Stimulated activated CD4-positive, alpha-beta T cell treated with anti-CD3 and anti-CD28 coated beads, Interleukin-4, amount 100 ng/mL, for 48 hours (primary cell): ENCODE measurements at places on chromosomes 7 and 10.
A peak's percentile ranks its signal among the peaks of the same experiment; 100 is the strongest.

DNA sequence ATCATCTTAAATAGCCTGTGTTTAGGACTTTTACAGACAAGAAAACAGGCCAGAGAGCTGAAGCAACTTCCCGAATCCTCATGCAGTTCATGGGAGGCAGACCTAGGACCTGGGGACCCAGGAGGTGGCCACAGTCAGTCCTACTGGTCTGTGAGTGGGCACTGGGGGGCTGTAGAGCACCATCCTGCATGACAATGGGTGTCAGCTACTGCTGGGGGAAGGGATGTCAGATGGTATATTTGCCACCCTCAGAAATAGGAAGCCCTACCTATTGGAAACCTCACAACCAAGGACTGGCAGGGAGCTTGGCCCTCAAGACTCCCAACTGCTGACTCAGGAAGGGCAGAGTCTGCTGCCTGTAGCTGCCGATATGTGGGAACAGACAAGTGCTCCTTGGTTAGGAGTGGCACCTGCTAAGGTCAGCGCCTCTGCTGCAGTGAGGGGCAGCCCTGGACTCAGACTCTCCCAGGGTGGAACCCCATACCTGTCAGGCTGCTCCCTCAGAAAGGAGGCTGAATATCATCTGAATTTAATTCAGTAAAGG, 29.7 kb downstream of the OGDH start:
- DNase-seq: no peak

DNA sequence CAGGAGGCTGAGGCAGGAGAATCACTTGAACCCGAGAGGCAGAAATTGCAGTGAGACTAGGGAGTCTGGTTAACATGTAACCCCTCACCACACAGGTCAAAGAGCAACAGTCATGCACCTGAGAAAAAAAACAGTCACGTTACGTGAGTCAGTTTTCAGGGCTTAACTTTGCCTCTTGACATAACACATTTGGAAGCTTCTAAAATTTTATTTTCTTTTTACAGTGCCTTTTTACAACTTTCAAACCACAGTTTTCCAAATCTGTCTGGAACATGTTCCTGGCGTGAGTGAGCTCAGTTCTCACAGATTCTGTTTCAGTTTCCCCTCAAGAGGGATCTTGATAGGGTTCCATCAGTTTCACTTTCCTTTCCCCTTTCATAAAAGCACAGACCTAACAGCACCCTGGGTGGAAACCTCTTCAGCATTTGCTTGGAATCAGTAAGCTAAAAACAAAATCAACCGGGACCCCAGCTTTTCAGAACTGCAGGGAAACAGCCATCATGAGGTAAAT, 4.4 kb downstream of the IFIT3 start:
- DNase-seq: no peak

- DNase-seq: peak; percentile 39
These were observed at the start of gene SFXN2 for GRCh38 chr10:102714621-102715455. SFXN2 (plus strand) TSS chr10:102714636; CDS start chr10:102726637, 12,001 bp downstream.

- DNase-seq: no peak
These were observed 55.4 kb downstream of the EEPD1 start for GRCh38 chr7:36208426-36208825.

DNA sequence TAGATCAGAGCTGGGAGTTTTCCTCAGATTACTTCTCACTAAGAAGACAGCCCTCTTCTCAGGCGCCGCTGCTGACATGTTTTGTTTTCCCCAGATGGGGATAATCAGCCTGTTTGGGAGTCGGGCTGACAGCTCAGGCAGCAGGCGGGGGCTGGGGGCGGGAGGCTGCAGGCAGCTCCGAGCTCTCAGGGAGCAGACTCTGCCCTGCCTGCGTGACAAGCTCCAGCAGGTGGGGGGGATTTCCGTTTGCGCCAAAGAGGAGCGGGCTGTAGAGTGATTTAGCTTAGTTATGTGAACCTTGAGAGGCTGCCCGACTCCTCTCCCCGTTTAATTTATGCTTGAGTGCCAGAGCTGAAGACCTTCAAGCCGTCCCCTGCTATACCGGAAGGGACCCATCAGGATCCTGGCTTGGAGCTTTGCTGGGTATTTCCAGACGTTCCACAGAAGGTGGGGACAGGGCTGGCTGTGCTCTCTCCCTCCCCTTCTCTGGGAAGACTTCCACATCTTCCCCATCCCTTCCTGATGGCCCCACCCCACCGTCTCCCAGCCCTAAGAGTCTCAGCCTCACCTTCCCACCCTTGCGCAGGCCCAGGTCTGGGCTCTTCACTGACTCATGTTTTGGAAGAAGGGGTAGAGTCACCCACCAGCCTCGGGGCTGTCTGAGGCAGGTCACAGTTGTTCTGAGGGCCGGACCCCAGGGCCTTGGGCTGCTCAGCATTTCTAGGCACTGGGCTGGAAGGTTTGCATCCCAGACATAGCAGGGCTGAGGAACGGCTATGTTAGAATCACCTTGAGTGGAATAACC, 24.7 kb upstream of the ADCYAP1R1 start:
- no peak for DNase-seq

- no peak for DNase-seq
These were observed 96.2 kb downstream of the C10orf105 start for GRCh38 chr10:71623098-71623985.

GRCh38 chr7:81884817-81885216, 115.0 kb upstream of the HGF start:
- DNase-seq: no peak

GRCh38 chr10:62749093-62749683, 55.3 kb upstream of the ADO start:
- DNase-seq: no peak

DNA sequence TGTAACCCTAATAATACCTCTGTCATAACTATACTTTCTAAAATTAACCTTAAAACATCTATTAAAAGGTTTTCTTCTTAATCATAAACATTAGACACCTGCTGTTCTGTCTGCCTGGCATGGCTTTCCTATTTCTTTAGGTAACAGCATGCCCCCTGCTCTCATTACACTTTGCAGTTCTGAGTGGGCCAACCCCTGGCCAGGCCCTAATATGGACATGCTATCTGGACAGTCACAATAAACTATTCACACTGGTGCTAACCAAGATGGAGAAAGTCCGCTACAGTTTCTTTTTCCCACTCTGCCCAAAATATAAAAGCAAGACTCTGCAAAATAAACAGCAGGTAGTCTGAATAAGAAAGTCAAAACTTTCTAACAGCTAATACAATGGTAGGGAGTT, 84.0 kb downstream of the ELAPOR2 start:
- DNase-seq: no peak

GRCh38 chr7:159017210-159017609, 127.5 kb downstream of the VIPR2 start:
- no peak for DNase-seq

DNA sequence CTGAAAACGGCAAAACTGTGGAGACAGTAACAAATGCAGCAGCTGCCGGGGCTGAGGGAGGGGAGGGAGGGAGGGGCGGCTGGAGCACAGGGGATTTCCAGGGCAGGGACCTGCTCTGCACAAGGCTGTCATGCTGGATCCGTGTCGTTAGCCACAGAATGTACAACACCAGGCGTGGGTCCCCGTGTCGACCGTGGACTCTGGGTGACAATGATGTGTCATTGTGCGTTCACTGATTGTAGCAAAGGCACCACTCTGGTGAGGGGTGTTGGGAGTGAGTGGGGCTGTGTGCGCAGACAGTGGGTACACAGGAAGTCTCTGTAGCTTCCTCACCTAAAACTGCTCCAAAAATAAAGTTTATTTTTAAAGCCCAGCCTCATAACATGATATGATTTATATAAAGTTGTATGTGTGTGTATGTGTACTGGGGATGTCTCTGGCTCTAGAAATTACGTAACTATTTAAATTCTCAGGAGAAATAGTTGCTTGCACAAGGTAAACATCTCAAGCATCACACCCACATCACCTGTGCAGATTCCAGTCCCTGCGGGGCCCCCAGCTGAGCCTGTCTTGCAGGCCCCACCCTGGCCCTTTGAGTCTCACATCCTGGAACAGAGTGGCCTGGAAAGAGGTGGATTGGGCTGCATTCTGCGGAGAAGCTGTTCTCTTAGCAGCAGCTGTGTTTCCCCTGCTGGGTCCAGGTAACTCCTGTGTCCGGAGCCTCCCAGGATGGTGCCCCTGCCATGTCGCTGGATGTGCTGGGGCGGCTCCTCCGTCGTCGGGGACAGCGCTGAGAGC, 135.7 kb downstream of the DYNC2I1 start:
- DNase-seq: no peak

DNA sequence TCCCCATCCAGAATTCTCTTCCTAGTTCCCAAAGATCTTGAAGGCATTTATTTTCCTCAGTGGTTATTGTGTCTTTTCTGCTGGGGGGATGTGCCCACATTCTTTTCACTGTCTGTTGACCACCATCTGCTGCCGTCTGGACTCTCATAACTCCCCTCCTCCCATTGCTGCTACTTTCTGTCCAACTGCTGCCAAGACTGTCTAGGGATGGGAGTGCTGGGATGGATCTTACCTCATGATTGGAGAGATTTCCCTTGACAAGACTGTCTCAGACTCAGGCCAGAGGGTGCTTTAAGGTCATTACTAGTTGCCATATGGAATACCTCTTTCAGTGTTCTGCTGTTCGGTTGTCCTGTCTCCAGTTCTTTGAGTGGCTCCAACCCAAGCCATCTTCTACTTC, 141.6 kb downstream of the C1GALT1 start:
- DNase-seq: no peak

GRCh38 chr10:102291221-102291905, 46.0 kb downstream of the GBF1 start:
- no peak for DNase-seq

GRCh38 chr10:50624413-50624865, 683 bp upstream of the SGMS1 start:
- peak; percentile 96 for DNase-seq

DNA sequence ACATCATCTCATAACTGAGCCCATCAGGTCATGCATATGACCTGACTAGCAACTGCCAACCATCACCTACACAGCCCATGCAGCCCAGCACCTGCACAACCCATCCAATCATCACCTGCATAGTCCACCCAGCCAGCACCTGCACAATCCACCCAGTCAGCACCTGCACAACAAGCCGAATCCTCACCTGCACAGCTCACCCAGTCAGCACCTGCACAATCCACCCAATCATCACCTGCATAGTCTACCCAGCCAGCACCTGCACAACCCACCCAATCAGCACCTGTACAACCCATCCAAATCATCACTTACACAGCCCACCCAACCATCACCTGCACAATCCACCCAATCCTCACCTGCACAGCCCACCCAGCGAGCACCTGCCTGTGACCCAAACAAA, 33.4 kb upstream of the WDFY4 start:
- no peak for DNase-seq

GRCh38 chr10:21336476-21337170, 188.9 kb downstream of the SKIDA1 start:
- no peak for DNase-seq

DNA sequence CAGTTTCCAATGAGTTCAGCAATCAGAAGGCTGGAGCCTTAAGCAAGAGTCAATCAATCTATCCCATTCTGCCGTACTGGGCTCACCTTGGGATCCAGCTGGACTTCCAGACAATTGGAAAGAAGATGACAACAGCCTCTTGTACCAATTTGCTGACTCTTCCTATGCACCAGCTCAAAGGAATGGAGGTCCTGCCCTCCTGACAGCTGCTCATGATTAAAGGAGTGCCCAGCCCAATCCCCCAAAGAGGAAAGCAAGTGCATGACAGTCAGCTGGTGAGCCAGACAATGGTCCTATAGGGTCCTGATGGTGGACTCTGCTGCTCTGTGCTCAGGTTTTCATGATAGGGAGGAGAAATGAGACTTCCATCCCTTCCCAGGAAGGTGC, 25.1 kb downstream of the VSTM4 start:
- no peak for DNase-seq

DNA sequence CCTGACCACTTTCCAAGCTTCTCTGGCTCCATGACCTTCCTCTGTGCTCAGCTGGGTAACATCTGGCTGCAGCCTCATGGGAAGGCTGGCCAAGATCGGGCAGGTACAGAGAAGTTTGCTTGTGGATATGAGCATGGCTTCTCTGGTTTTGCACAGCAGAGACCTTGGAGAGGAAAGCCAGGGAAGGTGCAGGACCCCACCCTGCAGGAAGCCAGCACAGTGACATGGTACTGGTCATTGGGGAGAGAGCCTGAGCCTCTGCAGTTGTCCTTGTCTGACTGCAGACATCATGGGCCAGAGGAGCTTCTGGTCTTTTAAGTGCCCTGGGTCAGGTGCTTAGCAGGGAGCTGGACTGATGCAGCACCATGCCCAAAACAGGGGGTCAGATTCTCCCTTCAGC, 70.6 kb upstream of the LEP start:
- DNase-seq: no peak

GRCh38 chr10:21950566-21950965, 53.0 kb downstream of the DNAJC1 start:
- DNase-seq: no peak

DNA sequence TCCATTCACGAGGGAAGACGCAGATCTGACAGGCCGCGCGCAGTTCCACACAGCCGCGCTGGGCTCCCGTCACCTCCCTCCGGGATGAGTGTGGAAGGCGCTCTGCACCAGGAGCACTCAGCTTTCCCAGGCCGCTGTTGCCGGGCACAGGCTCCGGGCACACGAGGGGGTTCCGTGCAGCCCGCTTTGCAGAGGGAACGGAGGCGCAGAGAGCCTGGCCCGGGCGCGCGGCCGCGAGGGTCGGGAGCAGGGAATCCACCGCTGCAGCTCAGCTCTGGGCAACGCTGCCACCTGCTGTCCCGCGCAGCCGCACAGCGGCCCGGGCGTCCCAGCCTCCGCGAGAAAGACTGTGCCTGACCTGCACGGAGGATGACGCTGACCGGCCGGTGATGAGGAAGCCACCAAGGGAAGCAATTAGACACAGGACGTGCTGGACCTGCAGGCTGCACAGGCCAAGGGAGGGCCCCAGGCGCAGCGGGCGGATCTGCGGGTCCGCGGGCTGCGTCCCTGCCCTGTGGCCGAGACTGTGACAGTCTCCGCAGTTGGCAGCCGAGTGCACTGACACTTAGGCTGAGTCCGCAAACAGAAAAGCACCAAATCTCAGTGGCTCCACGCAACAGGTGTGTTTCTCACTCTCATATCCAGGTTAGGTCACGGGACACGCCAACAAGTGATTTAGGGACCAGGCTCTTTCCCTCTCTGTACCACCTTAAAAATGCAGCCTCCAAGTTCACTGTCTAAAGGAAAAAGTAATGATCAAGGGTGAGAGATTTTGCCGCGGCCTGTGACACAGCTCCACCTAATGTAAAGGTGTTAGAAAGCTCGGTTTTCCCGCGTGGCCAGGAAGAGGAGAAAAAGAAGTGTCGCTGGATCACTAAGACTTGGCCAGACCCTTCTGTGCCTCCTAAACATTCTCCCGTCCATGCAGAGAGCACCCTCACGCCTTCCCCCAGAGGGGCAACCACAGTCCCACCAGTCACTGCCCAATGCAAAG, 94.5 kb downstream of the SEC61G start:
- DNase-seq: no peak

GRCh38 chr7:117995850-117996650, 122.8 kb upstream of the CTTNBP2 start:
- DNase-seq: no peak

GRCh38 chr10:80474597-80474910, 20.4 kb downstream of the TSPAN14 start:
- DNase-seq: no peak

GRCh38 chr10:19874190-19874589, 58.0 kb downstream of the PLXDC2 start:
- no peak for DNase-seq
